SK-N-SH (cell line): ENCODE measurements at places on chromosomes 4 and X.

GRCh38 chrX:72045552-72046277 lies 86.0 kb downstream of the RTL5 start:
- peak; percentile 66 for DNase-seq

- DNase-seq, result no peak
Measured at GRCh38 chrX:104968241-104968640, 252.3 kb downstream of the TEX13A start.

GRCh38 chrX:24395775-24396174 lies 35.3 kb downstream of the SUPT20HL1 start:
- peak; percentile 54 for DNase-seq

DNA sequence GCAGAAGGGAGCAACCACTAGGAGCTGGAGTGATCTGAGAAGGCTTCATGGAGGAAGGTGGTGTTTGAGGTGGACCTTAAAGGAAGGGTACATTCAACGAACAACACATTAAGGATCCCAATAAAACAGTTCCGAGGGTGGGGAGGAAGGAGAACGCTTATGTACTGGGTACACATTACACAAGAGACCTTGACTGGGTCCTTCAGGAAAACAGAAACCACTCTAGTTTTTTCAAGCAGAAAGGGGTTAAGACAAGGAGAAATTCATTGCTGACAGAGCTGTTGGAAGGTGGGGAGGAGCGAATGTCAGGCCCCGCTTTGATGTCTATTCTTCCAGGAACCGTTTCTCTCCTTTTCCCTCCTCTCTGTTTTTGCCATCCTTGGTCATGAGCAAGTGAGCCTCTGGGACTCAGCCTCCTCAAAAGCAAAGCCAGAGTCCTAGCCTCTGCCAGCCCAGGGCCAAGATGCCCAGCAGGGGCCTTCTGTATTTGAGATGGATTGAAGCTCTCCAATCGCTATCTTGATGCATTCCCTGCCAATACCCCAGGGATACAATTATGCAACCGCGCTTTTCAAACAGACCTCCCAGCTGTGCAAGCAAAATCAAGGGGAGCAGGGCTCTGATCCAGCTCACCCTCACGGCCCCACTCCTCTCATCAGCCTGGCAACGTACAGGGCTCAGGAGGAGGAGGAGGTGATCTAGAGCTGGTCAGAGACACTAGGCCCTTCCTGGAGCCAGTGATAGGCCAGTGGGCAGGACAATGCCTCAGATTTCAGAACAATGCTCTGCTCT lies 48.4 kb downstream of the ZBTB49 start:
- no peak for DNase-seq

- no peak for DNase-seq
Measured at GRCh38 chr4:175373031-175373430, 439.0 kb downstream of the GPM6A start.

- peak; percentile 29 for DNase-seq
Measured at GRCh38 chrX:107565931-107566603, 62.2 kb upstream of the PRPS1 start.

GRCh38 chr4:94877973-94878372 lies 120.2 kb downstream of the BMPR1B start:
- no peak for DNase-seq

- DNase-seq, result peak; percentile 4
Measured at GRCh38 chrX:142804085-142804484, 221.6 kb upstream of the SPANXN4 start.

DNA sequence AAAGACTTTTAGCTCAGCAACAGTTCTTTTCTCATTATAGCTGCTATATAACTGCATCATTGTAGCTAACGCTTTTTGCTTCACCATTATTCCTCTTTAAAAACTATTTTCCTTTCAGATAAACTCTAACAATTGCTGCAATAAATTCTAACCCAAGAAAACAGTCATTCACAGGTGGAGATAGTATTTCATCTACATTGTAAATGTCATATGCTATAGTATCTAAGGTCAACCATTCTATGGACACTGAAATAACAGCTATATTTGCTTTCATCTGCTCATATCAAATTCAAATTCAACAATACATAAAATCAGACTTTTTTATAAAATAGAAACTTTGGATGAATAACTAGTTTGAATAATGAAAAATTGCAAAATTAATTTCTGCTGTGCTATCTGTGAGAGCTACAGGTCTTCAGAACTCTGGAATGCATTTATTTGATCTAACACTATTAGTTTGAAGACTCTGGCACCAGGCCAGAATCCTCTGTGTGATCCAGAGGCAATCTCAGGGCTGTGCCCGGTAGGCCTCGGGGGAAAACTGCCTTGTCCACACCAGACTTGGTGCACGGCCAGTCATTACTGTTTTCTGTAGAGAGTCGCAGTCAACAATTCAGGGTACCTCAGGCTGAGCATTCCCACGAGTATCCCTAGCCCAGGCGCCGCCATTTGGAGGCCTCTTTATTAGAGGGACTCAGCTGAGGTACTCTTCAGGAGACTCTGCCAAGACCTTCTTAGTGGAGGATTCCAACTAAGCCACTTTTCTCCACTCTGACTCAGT lies 332.4 kb downstream of the SLC7A11 start:
- DNase-seq, result peak; percentile 33

- no peak for DNase-seq
Measured at GRCh38 chrX:15451913-15452312, 41.2 kb downstream of the PIR start.

DNA sequence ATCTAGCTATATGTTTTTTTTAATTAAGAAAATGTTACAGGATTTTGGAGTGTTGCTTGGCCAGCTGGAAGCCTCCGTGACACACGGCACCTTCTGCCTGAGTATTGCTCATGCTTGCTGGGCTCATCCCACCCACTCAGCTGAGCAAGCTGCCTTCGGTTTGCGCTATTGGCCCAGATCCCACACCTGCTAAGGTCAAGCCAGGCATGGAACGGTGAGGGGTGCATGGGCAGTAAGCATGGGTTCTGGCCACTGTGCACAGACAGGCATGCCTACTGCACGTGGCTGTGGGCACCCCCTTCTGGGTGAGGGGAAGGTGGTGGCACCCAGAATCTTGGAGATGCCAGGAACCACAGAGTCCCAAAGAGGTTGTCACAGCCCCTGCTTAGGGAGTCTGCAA lies 1178.4 kb upstream of the PCDH7 start:
- DNase-seq, result no peak

- no peak for DNase-seq
Measured at GRCh38 chrX:133922390-133922771, 63.0 kb downstream of the GPC3 start.

- no peak for DNase-seq
Measured at GRCh38 chrX:53950130-53950733, 94.0 kb downstream of the PHF8 start.

- DNase-seq, result no peak
Measured at GRCh38 chr4:118325431-118325830, 27.4 kb downstream of the PRSS12 start.

DNA sequence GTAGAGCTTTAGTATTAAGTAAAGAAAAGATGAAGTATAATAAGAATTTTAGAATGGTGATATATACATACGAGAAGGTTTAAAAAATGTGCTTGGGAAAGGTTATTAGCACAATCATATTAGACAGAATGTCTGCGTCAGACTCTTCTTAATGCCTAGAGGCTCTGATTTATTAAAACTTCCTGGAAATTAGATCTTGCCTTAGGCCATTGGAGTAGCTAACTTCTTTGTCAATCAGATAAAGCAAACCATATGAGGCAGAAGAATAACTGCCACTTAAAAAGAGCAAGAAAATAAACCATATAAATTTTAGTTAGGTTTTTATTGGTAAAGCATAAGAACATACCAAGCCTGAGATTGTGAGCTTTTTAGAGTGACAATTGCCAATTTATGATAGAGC lies 309.1 kb downstream of the TLL1 start:
- DNase-seq, result no peak

DNA sequence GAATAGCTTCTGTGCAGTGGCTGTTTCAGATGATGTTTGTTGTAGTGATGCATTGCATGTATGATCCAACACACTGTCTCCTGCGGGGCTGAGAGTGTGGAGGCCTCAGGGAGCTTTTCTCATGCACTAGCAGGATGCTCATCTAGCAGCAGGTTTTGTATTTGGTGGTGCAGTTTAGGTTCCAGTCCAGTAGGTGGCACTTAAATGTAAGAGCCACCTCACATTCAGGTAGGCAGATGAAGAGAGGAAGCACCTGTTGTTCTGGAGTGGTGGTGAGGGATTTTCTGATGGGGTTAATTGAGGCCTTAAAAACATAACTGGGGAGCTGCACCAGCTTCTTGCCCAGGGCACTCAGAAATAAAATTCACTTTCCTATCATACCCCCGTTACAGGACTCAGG lies 300.9 kb downstream of the SPIN4 start:
- peak; percentile 0 for DNase-seq

DNA sequence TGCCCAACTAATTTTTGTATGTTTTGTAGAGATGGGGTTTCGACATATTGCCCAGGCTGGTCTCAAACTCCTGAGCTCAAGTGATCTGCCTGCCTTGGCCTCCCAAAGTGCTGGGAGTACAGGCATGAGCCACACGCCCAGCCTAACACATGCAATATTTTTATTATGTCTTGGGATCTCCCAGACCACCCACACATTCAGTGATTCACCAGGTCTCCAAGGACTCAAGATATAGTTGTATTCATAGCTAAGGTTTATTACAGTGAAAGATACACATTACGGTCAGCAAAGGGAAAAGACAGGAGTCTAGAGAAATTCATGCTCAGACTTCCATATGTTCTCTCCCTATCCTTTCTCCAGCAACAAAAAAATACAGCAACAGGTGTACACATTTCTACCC lies 25.5 kb upstream of the FAM120C start:
- no peak for DNase-seq

DNA sequence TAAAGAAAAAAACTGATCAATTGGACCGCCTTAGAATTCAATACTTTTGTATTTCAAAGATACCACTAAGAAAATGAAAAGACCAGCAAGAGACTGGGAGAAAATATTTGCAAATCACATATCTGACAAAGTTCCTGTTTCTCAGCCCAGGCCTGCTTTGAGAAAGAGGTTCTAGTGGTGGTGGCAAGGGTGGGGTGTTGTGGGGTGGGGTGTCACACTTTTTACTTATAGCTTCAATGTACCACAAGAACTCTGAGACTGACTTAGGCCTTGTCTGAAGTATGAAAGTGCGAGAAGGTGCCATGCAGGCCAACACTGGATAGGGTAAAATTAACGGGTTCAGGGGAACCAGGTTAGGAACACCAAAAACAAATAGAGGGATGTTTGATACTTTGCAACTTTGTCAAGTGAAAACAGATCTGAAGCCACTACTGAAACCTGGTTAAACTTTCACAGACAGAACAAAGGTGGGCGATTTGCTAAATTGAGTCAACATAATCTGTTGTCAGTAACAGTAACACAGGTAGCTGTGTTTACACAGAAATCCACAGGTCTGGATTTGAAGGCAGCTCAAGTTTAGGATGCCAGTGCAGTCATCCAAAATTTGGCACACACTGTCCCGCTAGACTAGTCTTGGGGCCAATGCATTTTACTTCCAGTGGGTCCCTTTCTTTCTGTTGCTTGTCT lies 88.8 kb downstream of the DGKK start:
- no peak for DNase-seq

GRCh38 chrX:115642895-115643530 lies 82.0 kb downstream of the PLS3 start:
- DNase-seq, result peak; percentile 48

GRCh38 chr4:3176367-3177229 lies 72.4 kb upstream of the MSANTD1 start:
- no peak for DNase-seq

- no peak for DNase-seq
Measured at GRCh38 chr4:94848326-94848725, 90.6 kb downstream of the BMPR1B start.

DNA sequence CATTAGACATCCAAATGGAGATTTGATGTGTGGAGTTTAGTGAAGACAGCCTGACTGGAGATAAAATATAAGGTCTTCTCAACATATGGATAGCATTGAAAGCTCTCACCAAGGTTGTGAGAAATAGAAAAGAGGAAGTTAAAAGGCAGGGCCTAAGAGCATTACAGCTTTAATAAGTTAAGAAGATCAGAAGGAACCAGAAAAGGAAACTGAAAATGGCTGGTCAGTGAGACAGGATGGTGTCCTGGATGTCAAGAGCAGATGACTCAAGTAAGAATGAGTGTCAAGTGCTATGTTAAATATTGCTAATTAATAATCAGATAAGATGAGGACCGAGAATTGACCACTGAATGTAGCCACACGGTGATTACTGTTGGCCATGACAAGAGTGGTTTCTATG lies 642.9 kb downstream of the STPG2 start:
- no peak for DNase-seq

- DNase-seq, result peak; percentile 31
Measured at GRCh38 chr4:140296335-140297220, 76.9 kb upstream of the SCOC start.

DNA sequence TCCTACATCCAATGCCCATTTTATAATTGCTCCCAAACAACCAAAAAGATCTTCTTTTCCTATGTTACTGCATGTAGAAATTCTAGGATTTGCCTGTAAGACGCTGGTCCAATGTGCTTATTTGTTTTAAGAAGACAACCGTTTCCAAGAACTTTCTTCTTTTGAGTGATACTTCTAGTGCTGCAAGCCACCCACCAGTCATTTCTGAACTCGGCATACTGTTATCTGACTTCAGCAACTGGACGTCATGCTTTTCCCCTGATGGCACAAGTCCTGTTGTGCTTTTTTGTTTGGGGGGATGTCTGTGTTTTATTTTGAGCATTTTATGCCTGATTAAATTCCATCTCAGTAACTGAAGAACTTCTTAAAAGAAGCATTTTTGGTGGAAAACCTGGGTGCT lies 16.0 kb upstream of the RAP1GDS1 start:
- DNase-seq, result no peak

- DNase-seq, result no peak
Measured at GRCh38 chr4:95038791-95039190, 281.0 kb downstream of the BMPR1B start.

GRCh38 chr4:78601013-78601412 lies 49.4 kb downstream of the ANXA3 start:
- DNase-seq, result no peak

DNA sequence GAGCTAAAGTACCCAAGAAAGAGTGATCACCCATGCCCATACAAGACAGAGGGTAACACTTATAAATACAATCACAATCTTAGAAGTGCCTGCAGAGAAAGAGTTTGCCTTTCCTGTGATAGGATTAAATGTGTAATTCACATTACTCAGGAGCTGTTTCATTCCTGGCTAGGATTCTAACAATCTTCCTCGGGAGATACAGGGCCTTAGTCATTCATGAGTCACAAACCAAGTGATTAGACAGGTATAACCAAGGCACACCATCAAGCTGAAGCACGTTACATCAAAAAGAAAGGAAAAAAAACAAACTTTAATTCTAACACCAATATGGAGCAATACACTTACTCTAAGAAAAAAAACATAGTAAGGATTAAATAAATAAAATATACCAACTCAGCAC lies 14.9 kb downstream of the ABCG2 start:
- DNase-seq, result no peak
